ENCODE measurements at places on chromosomes 1 and 21.

DNA sequence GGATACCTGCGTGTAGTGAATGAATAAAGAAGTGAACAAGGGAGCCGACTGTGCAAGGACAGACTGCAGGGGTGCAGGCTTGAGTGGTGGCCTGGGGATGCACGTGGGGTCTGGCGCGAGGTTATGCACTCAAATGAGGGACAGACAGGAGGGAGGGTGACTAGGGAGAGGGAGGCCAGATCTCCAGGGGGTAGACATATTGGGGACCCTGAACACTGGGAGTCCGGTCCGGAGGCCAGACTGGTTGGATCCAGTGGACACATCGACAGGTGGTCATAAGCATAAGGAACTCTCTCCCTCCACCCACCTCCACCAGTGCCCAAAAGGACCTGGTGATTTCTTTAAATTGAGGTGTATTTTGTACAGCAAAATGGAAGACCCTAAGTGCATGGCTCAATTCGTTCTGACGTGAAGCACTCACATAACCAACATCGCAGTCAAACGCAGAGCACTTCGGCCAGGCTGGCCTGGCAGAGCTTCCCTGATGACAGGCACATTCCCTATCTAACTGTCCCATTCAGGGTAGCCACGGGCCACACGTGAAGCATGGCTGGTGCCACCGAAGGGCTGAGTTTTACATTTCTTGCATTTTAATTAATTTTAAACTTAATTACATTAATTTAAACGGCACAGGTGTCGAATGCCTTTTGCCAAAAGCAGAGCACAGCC lies 14.0 kb downstream of the WNT3A start:
- no peak for DNase-seq

DNA sequence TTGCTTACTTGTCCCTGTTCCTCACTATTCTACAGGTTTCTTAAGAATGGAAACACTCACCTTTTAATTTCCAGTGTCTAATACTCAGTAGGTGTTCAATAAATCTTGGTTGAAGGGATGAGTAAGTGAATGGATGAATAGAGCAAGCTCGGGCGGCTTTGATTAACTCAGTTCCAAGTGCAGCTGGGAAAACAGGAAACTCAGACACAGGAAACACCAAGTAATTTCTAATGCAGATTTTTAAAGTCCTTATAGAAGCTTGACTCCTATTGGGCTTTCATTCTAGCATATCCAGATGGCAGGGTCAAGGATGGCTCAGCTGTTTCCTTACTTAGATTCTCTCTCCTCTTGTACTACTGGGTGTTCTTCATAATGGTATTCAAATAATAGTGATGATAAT lies 14.0 kb downstream of the CAMK1G start:
- DNase-seq, result no peak

GRCh38 chr1:6511056-6511455 lies 19.6 kb upstream of the PLEKHG5 start:
- DNase-seq, result no peak

GRCh38 chr21:42652527-42653230 lies 742 bp upstream of the PDE9A start:
- no peak for DNase-seq

DNA sequence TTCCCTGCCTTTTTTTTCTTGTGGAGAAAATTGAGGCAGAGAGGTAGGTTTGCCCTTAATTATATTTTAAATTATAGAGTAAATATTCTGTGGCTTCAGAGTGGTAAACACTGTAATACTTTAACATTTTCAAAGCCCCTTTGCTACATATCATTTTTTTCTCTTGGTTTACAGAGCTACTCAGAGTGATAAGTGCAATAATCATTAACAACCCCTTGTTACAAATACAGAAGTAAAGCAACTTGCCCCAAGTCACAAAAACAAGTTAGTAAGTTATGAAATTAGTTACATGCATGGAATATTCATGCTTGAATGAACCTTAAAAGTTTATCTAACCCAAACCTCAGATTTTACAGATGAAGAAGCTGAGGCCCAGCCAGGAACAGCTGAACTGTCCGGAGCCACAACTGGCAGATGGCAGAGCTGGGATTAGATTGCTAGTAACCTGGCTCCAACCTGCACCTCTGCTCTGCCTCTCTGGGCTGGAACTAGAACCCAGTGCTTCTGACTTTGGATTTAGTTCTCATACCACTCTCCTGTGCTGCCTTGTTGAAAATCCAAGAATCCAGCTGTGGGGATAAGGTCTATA lies 48.7 kb downstream of the TNN start:
- DNase-seq, result no peak

- DNase-seq, result no peak
These were observed 29.1 kb downstream of the PRSS38 start for GRCh38 chr1:227844320-227845146.

DNA sequence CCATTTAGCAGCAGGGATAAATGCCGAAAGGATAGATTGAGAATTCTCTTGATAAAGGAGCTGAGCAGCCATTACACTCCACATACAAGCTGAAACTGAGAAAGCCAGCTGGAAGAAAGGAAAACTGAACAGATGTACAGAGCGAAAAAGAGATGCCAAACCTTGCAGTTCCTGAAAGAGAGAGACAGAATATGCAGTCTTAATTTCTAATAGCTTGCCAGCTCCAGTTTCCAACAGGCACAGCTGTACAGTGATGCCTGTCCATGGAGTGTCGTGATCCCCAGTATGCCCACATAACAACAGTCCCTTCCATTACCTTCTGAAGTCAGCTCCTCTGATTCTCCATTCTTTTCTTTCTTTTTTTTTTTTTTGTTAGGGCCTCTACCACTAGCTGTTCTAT lies 22.7 kb downstream of the ABL2 start:
- no peak for DNase-seq

DNA sequence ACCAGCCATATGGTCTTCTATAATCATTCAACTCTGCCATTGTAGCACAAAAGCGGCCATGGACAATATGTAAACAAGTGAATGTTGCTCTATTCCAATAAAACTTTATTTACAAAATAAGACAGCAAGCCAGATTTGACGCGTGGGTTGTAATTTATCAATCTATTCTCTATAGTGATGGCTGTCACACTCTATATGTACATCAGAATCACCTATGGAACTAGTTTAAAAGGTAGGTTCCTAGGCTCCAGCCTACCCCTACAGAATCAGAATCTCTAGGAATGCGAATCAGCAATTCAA lies 7.7 kb downstream of the BCL2L15 start:
- no peak for DNase-seq

GRCh38 chr1:172727956-172728603 lies 69.2 kb downstream of the FASLG start:
- DNase-seq, result no peak

DNA sequence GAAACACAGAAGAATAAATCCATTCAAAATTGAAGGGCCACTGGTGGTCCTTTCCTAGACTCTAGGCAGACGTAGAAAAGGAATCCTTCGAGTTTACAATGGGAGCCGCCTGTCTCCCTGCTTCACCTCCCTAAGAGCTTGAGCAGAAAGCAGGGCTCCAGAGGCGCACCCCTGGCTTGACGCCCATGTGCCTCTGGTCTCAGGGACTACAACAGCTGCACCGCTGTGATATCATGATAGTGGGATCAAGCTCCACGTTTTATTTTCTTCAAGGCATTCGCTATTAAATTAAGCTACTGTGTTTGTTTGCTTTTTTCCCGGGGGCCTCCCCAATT lies 403 bp upstream of the C1orf122 start:
- DNase-seq, result no peak

DNA sequence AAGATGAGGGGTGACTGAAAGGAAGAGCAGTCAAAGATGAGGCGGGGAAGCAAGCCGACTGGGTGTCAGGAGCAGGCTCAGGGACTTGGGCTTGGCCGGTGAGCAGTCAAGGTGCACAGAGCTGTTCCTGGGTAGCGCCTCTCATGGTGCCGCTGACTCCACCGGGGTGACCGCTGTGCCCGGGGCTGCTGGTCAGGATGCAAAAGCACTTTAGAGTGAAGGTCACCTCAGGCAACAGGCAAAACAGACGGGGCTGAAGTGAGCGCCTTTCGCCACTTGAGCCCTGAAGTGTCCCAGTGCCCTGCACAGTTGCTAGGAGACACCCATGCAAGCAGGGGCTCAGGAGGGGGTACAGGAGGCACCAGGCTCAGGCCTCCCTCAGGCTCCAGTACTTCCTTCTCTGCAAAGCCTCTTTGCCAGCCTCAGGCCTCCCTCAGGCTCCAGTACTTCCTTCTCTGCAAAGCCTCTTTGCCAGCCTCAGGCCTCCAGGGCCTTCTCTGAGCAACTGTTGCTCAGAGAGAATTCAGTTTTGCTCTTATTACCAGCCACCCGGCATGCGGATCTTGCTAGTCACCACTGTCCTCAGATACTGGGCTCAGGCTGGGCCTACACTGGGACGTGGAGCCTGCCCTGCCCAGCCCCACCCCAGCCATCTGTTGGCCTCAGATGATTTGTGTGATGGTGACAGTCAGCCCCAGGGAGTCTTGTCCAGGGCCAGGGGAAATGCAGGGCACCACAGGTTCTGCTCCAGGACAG lies 99.7 kb upstream of the IRF2BP2 start:
- no peak for DNase-seq

DNA sequence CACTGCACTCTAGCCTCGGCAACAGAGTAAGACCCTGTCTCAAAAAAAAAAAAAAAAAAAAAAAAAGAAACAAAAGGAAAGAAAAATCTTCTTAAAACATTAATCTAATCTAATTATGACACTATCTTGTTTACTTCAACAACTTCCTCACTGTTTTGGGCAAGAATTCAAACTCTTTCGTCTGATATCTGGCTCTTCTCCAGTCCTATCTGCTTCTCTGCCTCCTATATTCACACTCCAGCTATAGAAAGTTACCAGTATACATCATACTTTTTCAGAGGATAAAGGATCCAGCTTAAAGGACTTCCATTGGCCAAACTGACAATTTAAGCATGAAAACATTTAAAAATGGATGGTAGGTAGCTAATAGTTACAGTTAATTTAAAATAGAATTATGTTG lies 47.3 kb downstream of the EIF2B3 start:
- no peak for DNase-seq

- DNase-seq, result no peak
These were observed 413.4 kb downstream of the DSCAM start for GRCh38 chr21:40433538-40433937.

DNA sequence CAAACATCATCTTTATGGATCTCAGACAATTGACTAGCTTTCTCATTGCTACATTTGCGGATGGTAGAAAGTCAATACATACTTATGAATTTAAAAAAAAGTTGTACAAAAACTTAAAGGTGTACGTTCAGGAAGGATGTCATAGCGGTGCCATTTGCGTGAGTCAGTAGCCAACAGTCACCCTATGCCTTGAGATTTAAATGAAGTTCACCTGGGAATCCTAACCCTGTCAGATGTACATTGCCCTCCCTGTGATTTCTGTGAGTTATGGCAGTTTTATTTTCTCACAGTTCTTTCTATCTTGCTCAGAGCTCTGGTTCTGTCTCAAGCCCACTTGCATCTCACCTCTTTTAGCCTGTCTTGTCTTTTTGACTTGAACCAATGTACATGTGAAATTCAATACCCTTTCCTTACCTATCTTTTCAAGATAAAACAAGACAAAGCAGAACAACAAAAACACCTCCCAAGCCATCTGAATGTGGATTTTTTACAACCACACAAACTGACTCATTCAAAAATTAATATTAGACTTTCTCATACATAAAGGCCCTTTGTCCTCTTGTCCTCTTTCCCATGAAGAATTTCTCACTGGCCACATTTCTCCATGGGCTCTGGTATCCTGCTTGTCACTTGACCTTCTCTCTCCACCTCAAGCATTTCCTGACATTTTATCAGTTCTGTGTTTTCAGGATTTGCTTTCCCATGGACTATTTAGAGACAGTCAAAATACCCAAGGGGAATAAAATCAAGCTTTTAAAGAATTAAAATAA lies 25.3 kb upstream of the ZNF697 start:
- DNase-seq, result no peak

DNA sequence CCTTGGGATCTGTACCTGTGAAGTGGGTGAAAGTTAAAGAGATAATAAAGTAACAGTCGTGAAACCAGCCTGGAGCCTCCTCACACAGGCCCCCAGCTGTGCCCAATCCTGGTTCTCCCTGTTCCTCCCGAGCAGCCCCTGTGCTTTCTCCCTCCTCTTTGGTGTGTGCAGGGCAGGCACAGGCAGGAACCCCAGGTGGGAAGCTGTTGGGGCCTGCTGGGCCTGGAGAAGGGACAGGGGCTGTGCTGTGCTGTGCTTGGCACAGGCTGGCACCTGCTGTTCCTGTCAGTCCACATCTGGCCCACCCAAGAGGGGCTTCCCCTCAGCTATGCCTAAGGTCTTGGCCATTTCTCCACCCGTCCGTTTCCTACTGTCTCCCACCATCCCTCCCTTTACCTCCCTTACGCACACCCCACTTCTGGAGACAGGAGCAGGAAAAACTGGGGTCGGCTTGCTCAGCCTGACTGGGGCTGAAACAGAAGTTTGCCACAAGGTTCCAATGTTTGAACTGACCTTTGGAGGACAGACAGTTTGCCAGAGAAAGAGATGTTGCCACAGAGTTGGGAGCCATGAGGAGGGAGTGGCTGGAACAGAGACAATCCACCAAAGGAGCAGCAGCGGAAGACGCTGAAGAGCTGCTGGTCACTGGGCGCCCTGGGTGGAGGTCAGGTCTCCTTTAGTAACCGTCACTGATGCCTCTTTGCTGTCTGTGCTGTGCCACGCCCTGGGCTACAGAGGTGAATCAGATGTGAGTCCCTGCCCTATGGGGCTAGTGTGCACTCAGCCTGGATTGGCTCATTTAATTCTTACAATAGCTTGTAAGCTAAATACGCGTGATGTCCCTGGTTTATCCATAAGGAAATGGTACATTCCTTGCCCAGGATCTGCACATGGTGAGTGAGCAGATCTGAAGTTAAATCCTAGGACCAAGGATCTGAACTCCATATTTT lies 18.8 kb upstream of the ARTN start:
- DNase-seq, result no peak

GRCh38 chr1:225825607-225826007 lies 15.7 kb downstream of the EPHX1 start:
- no peak for DNase-seq

Data from activated T-helper 1 cell treated with anti-CD3 and anti-CD28 coated beads, Interleukin-2, amount 50 U/mL, for 16 hours (primary cell).